ENCODE measurements at places on chromosomes 1 and 21. TPM values are rescaled to one million over a fixed set of nuclear protein-coding genes. Genes with fewer than 3 reads are reported as not detected.

- no peak for DNase-seq
- no peak overlapping the region for H3K27ac ChIP-seq
- peaks cover under 1% of the 10 kb centered on the region for H3K4me1 ChIP-seq
Measured at GRCh38 chr1:54955359-54955758, 25.1 kb upstream of the TMEM61 start.

DNA sequence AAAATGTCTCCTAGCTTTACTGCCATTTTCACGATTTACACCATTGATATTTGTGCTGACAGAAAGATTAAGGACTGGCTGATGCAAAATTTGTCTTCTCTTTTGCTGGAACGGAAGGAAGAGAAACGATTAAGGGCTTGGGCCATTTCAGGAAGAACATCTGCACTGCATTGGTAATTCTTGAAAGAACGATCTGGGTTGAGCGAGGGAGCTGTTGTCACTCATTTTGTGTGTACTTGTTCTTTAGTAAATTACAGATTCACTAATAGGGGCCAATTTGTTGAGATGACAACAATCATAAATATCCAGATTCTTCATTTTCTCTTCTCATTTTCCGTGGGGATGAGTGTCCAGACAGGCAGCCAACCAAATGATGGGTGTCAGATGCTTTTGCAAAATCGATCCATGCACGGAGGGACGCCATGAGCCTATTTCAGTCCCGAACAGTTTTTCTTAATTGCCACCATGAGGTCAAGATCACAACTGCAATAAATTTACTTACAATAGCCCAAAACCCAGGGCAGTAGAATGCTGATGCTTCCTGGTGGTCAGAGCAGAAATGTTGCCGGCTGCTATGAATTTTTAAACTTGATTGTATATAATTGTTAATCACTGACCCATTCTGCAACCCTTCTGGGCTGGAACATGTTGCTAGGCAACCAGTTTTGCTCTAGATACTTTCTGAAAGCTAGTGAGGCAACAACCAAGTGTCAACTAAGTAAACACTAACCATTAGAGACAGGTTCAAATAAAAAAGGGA is 132.4 kb upstream of the TIAM1 start:
- H3K4me3 ChIP-seq: no peak overlapping the region
- H3K27me3 ChIP-seq: no peaks in the 10 kb centered on the region
- H3K27ac ChIP-seq: no peak overlapping the region
- no peaks in the 10 kb centered on the region for H3K36me3 ChIP-seq

SLC6A17 gene
- 5.7 TPM for total RNA-seq

DNA sequence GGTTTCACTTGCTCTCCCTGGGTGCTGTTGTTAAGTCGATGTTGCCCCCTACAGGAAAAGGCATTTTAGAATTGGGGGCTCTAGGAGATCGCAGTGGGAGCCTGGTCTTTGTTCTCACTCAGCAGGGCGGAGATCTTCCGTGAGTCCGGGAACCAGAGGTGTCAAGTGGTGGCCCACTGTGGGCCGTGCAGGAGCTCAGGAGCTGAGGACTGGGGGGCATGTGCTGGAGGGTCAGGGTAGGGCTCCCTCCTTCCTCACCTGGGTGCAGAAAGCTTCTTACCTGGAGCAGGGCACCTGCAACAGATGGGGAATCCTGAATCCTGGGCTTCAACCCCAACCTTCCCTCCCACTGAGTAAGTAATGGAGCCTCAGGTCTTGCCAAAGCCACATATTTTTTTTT is 392.7 kb downstream of the NPHP4 start:
- H3K27me3 ChIP-seq: peaks cover 7% of the 10 kb centered on the region
- no peak overlapping the region for H3K4me3 ChIP-seq
- no peaks in the 10 kb centered on the region for H3K36me3 ChIP-seq
- no peaks in the 10 kb centered on the region for H3K4me1 ChIP-seq
- no peak overlapping the region for H3K27ac ChIP-seq

GRCh38 chr21:29232530-29233255 is 66.0 kb upstream of the BACH1 start:
- H3K27me3 ChIP-seq: no peaks in the 10 kb centered on the region
- H3K27ac ChIP-seq: no peak overlapping the region
- DNase-seq: no peak
- H3K4me1 ChIP-seq: no peaks in the 10 kb centered on the region
- H3K4me3 ChIP-seq: no peak overlapping the region
- no peaks in the 10 kb centered on the region for H3K36me3 ChIP-seq

SPRR1A gene
- total RNA-seq: not detected

TMOD4 gene
- total RNA-seq: 0.80 TPM

GRCh38 chr1:21824926-21825325 is 12.9 kb downstream of the LDLRAD2 start:
- DNase-seq: no peak
- no peaks in the 10 kb centered on the region for H3K27me3 ChIP-seq
- no peak overlapping the region for H3K27ac ChIP-seq
- peaks cover 8% of the 10 kb centered on the region for H3K36me3 ChIP-seq
- H3K4me3 ChIP-seq: no peak overlapping the region

LCE1A gene
- total RNA-seq: not detected

AADACL4 gene
- total RNA-seq: not detected

DNA sequence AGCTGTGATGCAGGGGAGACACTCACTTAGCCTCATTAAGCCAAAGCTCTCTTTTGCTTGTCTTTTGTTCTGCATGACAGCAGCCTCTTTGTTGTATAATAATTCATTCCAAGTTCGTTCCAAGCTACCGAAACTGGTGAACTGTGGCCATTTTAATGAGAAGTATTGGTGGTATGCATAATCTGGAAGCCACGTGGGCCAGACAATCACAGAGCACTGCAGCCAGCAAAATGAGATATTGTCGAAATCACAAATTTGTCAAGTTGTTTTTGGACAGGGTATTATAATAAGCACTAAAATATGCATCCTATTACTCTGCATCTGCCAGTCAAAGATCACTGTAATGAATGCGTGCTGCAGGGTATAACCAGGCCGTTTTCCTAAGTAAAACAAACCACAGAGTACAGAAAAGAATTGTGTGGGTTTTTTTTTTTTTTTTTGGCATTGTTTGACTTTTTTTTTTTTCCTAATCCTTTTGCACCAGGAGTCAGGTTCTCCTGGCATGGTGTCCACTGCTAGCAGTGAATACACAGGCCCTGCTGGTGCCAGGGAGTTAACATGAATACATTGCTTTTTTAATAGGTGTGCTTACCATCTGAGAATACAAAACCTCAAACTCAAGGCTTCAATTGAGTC is 423.9 kb downstream of the PTBP2 start:
- H3K27me3 ChIP-seq: no peaks in the 10 kb centered on the region
- H3K4me3 ChIP-seq: no peak overlapping the region
- DNase-seq: no peak
- no peaks in the 10 kb centered on the region for H3K4me1 ChIP-seq
- no peaks in the 10 kb centered on the region for H3K36me3 ChIP-seq
- H3K27ac ChIP-seq: no peak overlapping the region

IGSF5 gene
- total RNA-seq: not detected

DNA sequence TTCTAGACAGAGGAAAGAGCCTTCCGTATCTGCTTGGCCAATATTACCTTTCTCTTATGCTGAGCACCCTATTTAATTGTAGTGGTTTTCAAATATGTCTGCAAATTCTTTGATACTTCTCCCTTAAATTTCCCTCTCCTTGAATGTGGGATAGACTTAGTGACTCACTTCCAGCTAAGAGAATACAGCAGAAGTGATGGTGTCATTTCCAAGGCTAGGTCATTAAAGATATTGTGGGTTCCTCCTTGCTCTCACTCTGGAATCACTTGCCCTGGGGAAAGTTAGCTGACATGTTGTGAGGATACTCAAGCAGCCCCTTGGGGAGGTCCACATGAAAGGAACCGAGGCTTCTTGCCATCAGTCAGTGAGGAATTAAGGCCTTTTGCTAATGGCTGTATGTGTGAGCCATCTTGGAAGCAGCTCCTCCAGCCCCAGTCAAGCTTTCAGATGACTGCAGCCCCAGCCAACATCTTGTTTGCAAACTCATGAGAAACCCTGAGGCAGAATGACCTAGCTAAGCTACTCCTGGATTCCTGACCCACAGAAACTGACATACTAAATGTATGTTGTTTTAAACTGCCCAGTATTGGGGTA is 8.1 kb upstream of the CITED4 start:
- H3K27ac ChIP-seq: peak overlapping the region; percentile 96
- no peaks in the 10 kb centered on the region for H3K36me3 ChIP-seq
- H3K4me3 ChIP-seq: no peak overlapping the region

DNA sequence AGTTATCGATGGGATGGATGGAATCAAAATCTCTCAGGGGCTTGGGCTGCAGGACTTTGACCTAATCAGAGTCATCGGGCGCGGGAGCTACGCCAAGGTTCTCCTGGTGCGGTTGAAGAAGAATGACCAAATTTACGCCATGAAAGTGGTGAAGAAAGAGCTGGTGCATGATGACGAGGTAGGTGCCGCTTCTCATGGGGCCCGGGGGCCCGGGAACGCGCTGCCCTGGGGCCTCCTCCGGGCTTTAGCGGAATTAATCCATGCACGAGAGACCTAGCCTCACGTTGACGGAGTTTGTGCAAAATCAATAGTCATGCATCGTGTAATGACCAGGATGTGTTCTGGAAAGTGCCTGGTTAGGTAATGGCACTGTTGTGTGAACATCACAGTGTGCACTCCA is 43.8 kb downstream of the FAAP20 start:
- H3K27ac ChIP-seq: no peak overlapping the region
- no peaks in the 10 kb centered on the region for H3K27me3 ChIP-seq
- DNase-seq: no peak

- no peak for DNase-seq
- no peak overlapping the region for H3K27ac ChIP-seq
- no peaks in the 10 kb centered on the region for H3K27me3 ChIP-seq
- no peaks in the 10 kb centered on the region for H3K36me3 ChIP-seq
- no peak overlapping the region for H3K4me3 ChIP-seq
- no peaks in the 10 kb centered on the region for H3K4me1 ChIP-seq
Measured at GRCh38 chr1:209458921-209459320, 124.6 kb upstream of the CAMK1G start.

CAP1 gene
- total RNA-seq: 463 TPM

- H3K27me3 ChIP-seq: no peaks in the 10 kb centered on the region
- no peak overlapping the region for H3K27ac ChIP-seq
- no peak overlapping the region for H3K4me3 ChIP-seq
- DNase-seq: no peak
- H3K36me3 ChIP-seq: no peaks in the 10 kb centered on the region
Measured at GRCh38 chr21:41188486-41189149, 20.7 kb downstream of the BACE2 start.

CRP gene
- total RNA-seq: 0.90 TPM

DNA sequence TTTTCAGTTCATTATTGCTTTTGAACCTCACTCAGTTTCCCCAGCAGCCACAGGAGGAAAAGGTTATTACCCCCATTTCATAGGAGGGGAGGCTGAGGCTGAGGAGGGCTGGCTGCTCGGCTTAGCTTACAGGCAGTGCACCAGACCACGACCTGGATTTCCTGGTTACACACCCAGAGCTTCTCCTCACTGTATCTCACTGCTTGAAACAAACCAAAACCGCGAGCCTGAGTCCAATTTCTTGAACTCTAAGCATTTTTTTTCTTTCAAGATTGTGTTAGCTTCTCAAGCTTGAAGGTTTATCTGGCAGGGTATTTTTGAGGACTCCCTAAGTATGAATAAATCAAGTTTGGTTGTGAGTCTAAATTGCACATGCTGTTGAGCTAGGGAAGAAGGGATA is 188.9 kb upstream of the EDN2 start:
- no peak overlapping the region for H3K4me3 ChIP-seq
- peaks cover 9% of the 10 kb centered on the region for H3K4me1 ChIP-seq
- H3K36me3 ChIP-seq: no peaks in the 10 kb centered on the region
- H3K27ac ChIP-seq: no peak overlapping the region

DNA sequence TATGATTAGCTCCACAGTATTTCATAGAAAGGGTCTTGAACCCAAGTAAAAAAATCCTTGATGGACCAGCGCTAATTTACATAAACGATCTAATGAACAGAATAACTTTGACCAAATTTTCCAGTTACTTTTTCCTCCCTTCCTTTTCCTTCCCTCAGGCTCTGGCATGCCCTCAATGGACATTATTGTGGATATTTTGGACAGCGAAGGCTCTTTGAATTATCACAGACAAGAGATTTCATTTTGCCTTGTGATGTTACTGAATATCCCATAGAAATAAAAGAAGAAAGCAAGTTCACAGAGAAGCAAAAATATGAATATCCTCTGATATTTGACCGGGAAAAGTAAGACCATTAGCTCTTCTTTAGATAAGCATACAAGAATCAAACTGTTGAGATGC is 60.3 kb upstream of the EXO1 start:
- no peak overlapping the region for H3K4me3 ChIP-seq
- H3K4me1 ChIP-seq: no peaks in the 10 kb centered on the region
- H3K27ac ChIP-seq: no peak overlapping the region
- no peaks in the 10 kb centered on the region for H3K36me3 ChIP-seq
- no peak for DNase-seq
- H3K27me3 ChIP-seq: no peaks in the 10 kb centered on the region

DNA sequence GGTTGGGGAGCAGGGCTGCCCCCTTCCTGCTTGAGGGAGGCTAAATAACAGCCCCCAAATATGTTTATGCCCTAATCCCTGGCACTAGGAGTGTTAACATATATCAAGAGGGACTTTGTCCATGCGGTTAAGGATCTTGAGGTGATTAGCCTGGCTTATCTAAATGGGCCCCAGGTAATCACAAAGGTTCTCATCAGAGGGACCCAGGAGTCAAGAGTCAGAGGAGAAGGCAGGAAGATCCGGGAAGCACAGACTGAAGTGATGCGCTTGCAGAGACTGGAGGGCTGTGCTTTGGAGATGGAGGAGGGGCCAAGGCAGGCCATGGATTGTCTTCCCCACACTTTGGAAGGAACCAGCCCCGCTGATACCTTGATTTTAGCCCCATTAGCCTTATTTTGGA is 86.4 kb downstream of the IER5 start:
- no peaks in the 10 kb centered on the region for H3K27me3 ChIP-seq
- no peak overlapping the region for H3K27ac ChIP-seq

DNA sequence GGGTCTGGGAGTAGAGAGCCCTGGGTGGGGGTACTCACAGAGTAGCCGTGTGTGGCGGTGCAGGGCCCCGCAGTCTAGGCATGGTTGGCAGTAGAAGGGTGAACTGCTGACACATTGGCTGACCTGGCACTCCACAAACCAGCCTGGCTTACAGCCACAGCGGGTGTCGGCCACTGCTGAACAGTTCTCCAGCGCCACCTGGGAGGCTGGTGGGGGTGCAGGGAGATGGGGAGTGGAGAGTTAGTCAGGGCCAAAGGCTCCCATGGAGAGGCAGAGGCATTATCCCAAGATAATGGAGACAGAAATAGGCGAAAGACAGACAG is 1.5 kb downstream of the TNFRSF25 start:
- no peaks in the 10 kb centered on the region for H3K36me3 ChIP-seq
- no peak for DNase-seq
- H3K27me3 ChIP-seq: no peaks in the 10 kb centered on the region
- H3K27ac ChIP-seq: no peak overlapping the region
- no peaks in the 10 kb centered on the region for H3K4me1 ChIP-seq
- no peak overlapping the region for H3K4me3 ChIP-seq

PPIAL4G gene
- total RNA-seq: not detected

GRCh38 chr21:30577766-30578165 is 12.4 kb downstream of the KRTAP22-2 start:
- H3K36me3 ChIP-seq: no peaks in the 10 kb centered on the region
- H3K27me3 ChIP-seq: no peaks in the 10 kb centered on the region
- H3K4me1 ChIP-seq: no peaks in the 10 kb centered on the region
- no peak overlapping the region for H3K4me3 ChIP-seq

All from Panc1 (cell line).